Esophagus squamous epithelium (tissue), 5 donors: ENCODE measurements at places on chromosomes 6 and 20.
A peak's percentile ranks its signal among the peaks of the same experiment; 100 is the strongest.

GRCh38 chr6:15585760-15586214 is 77.0 kb downstream of the DTNBP1 start:
- no peaks in the 10 kb centered on the region for H3K4me1 ChIP-seq
- DNase-seq: no peak
- no peak overlapping the region for H3K4me3 ChIP-seq
- no peaks in the 10 kb centered on the region for H3K27me3 ChIP-seq
- H3K27ac ChIP-seq: no peak overlapping the region

DNA sequence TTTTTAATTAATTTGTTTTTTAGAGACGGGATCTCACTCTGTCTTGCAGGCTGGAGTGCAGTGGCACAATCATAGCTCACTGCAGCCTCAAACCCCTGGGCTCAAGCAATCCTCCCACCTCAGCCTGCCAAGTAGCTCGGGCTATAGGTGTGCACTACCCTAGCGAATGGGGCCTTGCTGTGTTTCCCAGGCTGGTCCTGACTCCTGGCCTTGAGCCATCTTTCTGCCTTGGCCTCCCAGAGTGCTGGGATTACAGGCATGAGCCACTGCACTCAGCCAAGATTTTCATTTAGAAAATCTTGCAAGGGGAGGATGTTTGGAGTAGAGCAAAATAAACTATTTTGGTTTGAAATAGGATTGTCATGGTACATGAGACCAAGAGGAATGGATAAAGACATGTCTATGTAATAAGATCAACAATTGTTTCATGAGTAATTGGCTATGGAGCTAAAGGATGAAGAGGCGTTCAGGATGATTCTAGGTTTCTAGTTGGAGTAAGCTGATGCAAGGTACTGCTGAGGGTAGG is 237.8 kb downstream of the UST start:
- no peaks in the 10 kb centered on the region for H3K4me1 ChIP-seq
- no peaks in the 10 kb centered on the region for H3K36me3 ChIP-seq
- H3K27me3 ChIP-seq: no peaks in the 10 kb centered on the region
- DNase-seq: no peak
- no peak overlapping the region for H3K4me3 ChIP-seq
- no peak overlapping the region for H3K27ac ChIP-seq

DNA sequence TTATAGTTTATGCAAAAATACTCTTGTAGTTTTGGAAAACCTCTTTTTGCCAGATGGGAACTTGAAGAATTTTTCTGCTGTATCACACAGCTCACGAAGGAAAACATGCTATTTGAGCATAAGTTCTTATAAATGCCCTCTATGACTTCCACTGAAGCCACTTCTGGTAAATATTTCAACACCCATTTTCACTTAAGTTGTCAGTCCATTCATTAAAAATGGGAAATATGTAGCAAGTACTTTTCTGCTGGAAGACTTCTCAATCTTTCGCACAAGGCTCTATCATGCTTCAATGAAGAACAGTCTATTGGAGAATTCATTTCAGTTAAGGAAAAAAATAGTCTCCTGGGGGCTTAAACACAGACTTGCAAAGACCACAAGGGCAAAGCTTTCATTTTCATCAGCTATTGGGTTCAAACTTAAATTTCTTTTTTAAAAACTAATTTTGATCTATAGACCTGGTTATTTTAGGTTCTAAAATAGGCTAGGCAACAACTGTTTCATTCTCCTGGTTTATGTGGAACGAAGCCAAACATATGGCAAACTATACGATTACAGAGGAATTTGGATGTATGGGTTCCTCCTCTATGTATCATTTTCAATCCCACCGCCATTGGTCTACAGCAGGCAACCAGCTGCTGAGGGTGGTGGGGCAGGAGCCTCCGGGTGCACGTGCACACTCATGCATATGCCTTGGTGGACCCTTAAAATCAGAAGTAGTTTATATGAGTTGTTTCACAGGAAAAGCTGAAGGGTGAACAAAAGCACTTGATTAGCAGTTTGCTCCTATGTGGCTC is 38.7 kb downstream of the LAMA4 start:
- no peak overlapping the region for H3K4me3 ChIP-seq
- no peak overlapping the region for H3K27ac ChIP-seq
- H3K36me3 ChIP-seq: no peaks in the 10 kb centered on the region

GRCh38 chr6:29827579-29828470 is at the start of gene HLA-G:
Gene HLA-G (plus strand): TSS chr6:29827825. CDS start chr6:29827845, 20 bp downstream.
- H3K4me1 ChIP-seq: peaks cover 7% of the 10 kb centered on the region
- H3K27me3 ChIP-seq: peaks cover 12% of the 10 kb centered on the region
- DNase-seq: no peak

GRCh38 chr20:23115822-23116221 is 29.7 kb upstream of the CD93 start:
- H3K27me3 ChIP-seq: no peaks in the 10 kb centered on the region
- no peak for DNase-seq
- H3K4me3 ChIP-seq: no peak overlapping the region

- H3K4me1 ChIP-seq: peaks cover 26% of the 10 kb centered on the region
- H3K27ac ChIP-seq: no peak overlapping the region
- H3K27me3 ChIP-seq: peaks cover 7% of the 10 kb centered on the region
- no peaks in the 10 kb centered on the region for H3K36me3 ChIP-seq
These were observed 346.3 kb upstream of the SULF2 start for GRCh38 chr20:48131581-48131980.

DNA sequence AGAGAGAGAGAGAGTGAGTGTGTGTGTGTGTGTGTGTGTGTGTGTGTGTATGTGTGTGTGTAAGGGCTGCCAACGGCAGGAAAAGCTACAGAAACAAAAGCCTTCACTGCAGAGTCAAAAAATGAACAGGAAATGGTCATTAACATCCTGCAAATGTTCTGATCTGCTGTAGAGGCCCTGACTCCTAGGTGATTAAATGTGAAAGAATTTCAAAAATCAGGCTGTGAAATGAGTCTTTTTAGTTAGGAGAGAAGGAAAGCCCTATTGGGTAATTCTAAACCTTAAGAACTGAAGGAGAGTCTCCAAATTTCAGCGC is 166.5 kb upstream of the MYLIP start:
- H3K27ac ChIP-seq: no peak overlapping the region
- no peak overlapping the region for H3K4me3 ChIP-seq
- no peaks in the 10 kb centered on the region for H3K27me3 ChIP-seq

- no peak overlapping the region for H3K4me3 ChIP-seq
- no peaks in the 10 kb centered on the region for H3K36me3 ChIP-seq
- no peak for DNase-seq
- H3K4me1 ChIP-seq: peaks cover 5% of the 10 kb centered on the region
- no peak overlapping the region for H3K27ac ChIP-seq
These were observed 11.2 kb upstream of the EDN1 start for GRCh38 chr6:12278915-12279314.

DNA sequence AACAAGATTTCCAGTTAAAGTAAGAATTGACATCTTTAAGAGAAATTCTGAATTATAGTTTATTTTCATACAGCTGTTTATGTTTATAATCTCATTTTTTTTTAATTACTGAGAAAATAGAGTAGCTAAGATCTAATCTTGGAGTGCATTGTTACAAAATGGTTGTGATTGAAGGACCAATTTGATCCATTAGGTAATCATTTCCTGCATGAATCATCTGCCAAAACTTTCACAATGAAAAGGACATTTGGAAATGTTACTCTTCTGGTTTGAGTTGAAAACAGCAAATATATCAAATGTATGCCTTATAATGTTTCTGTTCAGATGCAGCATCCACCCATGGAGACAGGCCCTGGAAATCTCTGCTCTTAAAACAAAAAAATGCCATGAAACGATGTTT is 19.0 kb downstream of the TUBB2A start:
- no peak overlapping the region for H3K4me3 ChIP-seq
- H3K27me3 ChIP-seq: no peaks in the 10 kb centered on the region
- peaks cover 5% of the 10 kb centered on the region for H3K4me1 ChIP-seq
- H3K27ac ChIP-seq: peak overlapping the region; percentile 36

DNA sequence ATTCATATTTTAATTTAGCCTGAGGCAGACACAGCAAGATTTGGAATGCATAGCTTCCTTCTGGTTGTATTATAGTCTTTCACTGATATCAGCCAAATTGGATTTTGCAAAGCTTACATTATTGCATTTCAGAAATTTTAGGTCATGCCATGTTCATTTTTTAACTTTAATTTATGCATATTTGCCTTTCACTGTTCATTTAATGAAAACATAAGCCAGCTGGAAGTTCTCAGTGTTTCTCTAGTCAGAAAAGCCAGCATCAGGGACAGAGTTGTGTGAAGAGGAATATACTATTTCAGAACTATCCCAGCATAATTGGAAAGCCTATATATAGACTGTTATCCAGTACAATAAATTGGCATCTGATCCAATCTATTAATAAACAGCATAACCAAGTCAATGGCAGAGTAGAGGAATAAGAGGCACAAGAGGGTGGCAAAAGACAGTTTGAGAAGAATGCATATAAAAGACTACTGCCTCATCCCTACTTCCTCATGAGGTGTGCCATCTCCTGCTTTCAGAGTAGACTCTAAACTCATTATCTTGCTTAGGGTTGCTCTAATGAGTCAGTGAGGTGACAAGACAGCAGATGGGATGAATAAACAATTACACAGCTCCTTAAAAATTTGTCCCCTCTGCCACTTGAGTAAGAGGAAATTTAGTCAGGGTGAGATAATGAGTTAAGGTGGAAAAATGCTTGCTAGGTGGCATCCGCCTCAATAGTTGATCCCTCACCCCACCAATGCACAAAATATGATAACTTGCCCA is 159.8 kb upstream of the HCRTR2 start:
- no peak for DNase-seq
- H3K4me3 ChIP-seq: no peak overlapping the region
- H3K36me3 ChIP-seq: no peaks in the 10 kb centered on the region
- no peak overlapping the region for H3K27ac ChIP-seq
- no peaks in the 10 kb centered on the region for H3K4me1 ChIP-seq

- H3K27me3 ChIP-seq: no peaks in the 10 kb centered on the region
- H3K27ac ChIP-seq: no peak overlapping the region
- H3K4me3 ChIP-seq: no peak overlapping the region
- H3K36me3 ChIP-seq: no peaks in the 10 kb centered on the region
- no peaks in the 10 kb centered on the region for H3K4me1 ChIP-seq
These were observed 78.9 kb upstream of the HEY2 start for GRCh38 chr6:125670568-125670967.

DNA sequence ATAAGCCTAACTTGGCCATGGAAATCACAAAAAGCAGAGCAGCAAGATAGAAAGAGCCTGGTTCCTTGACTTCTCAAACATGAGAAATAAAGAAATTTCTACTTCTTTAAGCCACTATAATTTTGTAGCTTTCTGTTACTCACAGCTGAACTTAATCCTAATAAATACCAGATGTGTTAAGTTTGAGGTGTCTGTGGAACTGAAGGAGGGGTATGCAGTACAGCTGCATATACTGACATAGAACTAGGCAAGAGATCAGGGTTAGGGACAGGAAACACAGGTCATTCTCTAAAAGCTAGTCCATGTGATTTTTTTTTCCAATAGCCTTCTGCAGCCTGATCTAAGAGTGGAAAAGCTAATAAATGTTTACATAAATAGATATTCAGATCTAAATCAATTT is 123.9 kb downstream of the COL12A1 start:
- no peaks in the 10 kb centered on the region for H3K27me3 ChIP-seq
- H3K36me3 ChIP-seq: no peaks in the 10 kb centered on the region
- no peak overlapping the region for H3K27ac ChIP-seq
- no peak for DNase-seq
- peaks cover 13% of the 10 kb centered on the region for H3K4me1 ChIP-seq

GRCh38 chr20:47392015-47392720 is 35.7 kb upstream of the ZMYND8 start:
- H3K27ac ChIP-seq: peak overlapping the region; percentile 88
- no peak overlapping the region for H3K4me3 ChIP-seq
- DNase-seq: no peak
- H3K27me3 ChIP-seq: no peaks in the 10 kb centered on the region
- H3K36me3 ChIP-seq: no peaks in the 10 kb centered on the region

- H3K36me3 ChIP-seq: no peaks in the 10 kb centered on the region
- peak overlapping the region; percentile 30 for H3K27ac ChIP-seq
- no peak for DNase-seq
- H3K27me3 ChIP-seq: no peaks in the 10 kb centered on the region
These were observed 62.2 kb upstream of the SLC22A16 start for GRCh38 chr6:110538416-110539160.

- peak overlapping the region; percentile 62 for H3K27ac ChIP-seq
- no peaks in the 10 kb centered on the region for H3K27me3 ChIP-seq
- H3K36me3 ChIP-seq: no peaks in the 10 kb centered on the region
- no peak for DNase-seq
These were observed 61.5 kb downstream of the OGFRL1 start for GRCh38 chr6:71349976-71350615.

DNA sequence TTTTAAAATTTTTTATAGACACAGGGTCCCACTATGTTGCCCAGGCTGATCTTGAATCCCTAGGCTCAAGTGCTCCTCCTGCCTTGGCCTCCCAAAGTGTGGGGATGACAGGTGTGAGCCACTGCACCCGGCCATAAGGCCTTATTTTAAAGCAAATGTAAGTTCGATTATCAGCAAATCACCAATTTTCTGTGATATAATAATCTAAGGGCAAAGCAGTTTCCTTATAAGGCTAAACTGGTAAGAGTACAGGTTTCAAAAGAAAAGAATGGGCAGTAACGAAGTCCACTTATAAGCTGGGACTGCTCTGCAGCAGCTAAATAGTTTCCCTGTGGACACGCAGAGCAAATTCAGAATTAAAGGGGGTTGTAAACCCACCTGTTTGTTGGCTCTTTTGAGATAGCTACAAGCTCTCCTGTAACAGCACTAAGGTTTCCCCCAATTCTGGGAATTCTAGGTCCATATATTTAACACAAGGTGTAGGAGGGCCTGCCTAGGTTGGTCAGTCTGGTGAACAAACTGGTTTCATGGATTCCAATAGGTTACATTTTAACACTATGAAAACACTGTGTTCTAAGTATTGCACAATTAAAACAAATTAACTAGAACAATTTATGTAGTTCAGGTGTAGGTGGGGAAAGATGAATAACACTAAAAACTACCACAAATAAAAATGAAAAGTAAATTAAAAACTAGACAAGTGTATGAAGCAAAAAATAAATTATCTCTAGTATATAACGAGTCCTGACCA is 26.3 kb downstream of the LHFPL5 start:
- DNase-seq: no peak
- H3K27me3 ChIP-seq: no peaks in the 10 kb centered on the region
- H3K27ac ChIP-seq: no peak overlapping the region
- H3K4me1 ChIP-seq: no peaks in the 10 kb centered on the region
- no peak overlapping the region for H3K4me3 ChIP-seq

DNA sequence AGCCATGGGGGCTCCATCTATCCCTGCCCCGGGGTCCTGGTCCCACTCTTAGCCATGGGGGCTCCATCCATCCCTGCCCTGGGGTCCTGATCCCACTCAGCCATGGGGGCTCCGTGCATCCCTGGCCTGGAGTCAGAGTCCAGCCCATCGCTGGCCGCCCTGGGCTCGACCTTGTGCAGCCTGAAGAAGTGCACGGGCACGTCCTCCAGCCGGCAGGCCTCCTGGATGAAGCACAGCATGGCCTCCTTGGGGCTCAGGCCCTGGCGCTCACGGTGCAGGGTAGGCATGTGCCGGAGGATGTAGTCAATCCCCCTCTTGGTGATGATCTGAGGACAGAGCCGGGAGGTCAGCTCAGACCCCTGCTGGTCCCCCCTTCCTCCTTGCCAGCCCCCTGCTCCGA is 15.6 kb downstream of the FRMD1 start:
- no peak overlapping the region for H3K4me3 ChIP-seq
- no peaks in the 10 kb centered on the region for H3K36me3 ChIP-seq
- DNase-seq: no peak
- H3K27ac ChIP-seq: no peak overlapping the region
- H3K27me3 ChIP-seq: no peaks in the 10 kb centered on the region
- H3K4me1 ChIP-seq: peaks cover 10% of the 10 kb centered on the region
